ENCODE measurements at places on chromosomes 7 and 10. TPM values are rescaled to one million over a fixed set of nuclear protein-coding genes. Genes with fewer than 3 reads are reported as not detected.

DNA sequence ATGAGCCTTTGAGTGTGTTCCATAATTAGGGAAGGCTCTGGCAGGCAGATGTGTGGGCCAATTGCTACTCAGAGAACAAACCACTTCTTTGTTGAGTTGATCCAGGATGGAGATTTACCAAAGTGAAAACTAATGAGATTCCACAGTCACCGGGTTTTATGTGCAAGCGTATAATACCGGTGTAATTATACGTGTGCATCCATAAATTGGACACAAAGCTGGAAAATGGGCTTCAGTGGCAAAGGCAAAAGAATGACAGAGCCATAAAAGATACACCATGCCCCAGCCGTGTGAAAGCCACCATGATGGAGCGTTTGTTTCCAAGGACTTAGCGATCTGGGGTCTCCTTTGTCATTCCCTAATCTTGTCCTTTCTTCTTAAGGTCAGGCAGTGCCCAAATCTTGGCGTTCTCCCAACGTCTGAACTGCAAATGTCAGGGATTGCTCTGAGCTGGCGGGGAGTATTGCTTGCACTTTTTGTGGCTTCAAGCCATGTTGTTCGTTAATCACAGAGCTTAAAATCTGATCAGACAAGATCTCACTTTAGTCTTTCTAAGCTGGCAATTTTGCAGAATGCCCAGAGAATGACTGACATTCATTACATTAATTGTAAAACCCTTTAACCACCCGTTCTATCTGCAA is 70.1 kb downstream of the NPTX2 start:
- no peak for DNase-seq

DNA sequence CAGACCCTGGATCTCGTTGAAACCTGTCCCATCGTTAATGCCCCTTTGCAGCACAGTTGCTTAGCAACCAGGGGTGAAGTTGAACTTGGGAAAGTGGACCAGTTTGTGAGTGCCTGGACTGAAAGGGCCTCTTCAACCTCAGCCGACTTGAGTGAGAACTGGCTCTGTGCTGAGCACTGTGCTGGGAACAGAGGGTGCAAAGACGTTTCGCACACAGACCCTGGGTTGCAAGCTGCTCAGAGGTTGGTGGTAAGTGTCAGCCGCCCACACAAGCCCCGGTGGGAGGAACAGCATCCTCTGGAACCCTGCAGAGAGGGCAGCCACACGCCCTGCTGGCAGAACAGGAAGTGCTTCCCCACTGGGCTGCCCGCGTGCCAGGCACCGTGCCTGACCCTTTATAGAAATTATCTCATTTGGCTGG is 89.2 kb downstream of the CARD11 start:
- DNase-seq = no peak

CYP2W1 gene
- not detected for total RNA-seq

DLX6 gene
- not detected for total RNA-seq

OR2A12 gene
- not detected for total RNA-seq

All from omental fat pad (tissue), 4 donors.